ENCODE measurements at places on chromosomes 5 and 9. TPM values are rescaled to one million over a fixed set of nuclear protein-coding genes. Genes with fewer than 3 reads are reported as not detected.

DNA sequence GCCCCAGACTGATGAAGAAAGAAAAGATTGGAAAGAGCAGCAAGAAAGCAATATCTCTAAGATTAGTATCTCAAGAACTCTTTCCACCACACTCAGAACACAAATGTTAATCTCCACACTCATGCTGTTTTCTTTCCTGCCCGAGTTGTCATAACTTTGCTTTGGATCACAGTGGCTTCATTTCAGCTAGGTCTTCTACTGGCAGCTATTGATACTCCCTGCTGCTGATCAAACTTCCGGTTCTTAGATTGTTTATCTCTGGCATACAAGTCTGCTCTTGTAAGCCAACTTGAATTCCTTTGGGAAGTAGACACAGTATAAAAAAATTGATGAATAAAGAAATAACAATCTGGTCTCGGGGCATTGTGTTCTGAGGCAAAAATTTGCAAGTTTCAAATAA lies 77.7 kb upstream of the SPEF2 start:
- no peak for DNase-seq
- H3K27ac ChIP-seq, result no peak overlapping the region
- H3K4me1 ChIP-seq, result no peaks in the 10 kb centered on the region
- H3K27me3 ChIP-seq, result no peaks in the 10 kb centered on the region
- H3K4me3 ChIP-seq, result no peak overlapping the region

DNA sequence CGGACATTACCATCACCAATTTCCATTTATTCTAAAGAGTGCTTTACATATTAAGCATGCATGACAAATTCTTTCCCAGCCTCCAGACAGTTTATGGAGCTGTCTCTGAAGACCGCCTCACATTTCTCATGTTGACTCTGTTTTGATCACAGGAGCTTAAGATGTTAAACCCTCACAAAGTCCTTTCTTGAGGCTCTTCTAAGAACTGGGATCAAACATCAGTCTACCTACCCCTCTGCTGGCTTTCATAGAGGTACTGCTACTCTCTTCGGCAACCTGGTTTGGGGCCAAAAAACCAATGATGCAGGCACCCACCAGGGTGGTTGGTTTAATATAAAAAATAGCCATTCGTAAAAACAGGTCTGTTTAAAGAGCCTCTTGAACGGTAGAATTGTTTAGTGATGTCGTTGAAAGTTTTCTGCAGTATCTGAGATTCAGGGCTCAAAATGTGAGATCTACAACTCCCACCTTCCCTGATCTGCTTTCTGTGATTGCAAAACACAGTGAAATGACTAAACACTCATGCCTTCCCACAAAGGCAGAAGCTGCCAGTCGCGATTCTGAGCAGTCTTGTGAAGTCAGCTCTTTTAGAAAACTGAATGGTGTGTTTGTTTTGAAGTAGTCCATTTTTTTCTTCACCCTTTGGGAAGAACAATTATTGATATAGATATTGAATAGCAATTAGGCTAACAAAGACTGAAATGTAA lies 3.5 kb downstream of the RXFP3 start:
- no peak for DNase-seq
- H3K4me3 ChIP-seq, result no peak overlapping the region
- H3K27me3 ChIP-seq, result peaks cover 55% of the 10 kb centered on the region
- H3K4me1 ChIP-seq, result no peaks in the 10 kb centered on the region

Gene MRPS30
- total RNA-seq, result 141 TPM

Gene DTWD2
- 2.5 TPM for total RNA-seq

- no peaks in the 10 kb centered on the region for H3K27me3 ChIP-seq
- no peaks in the 10 kb centered on the region for H3K36me3 ChIP-seq
- H3K4me3 ChIP-seq, result no peak overlapping the region
- DNase-seq, result no peak
- no peaks in the 10 kb centered on the region for H3K4me1 ChIP-seq
- H3K27ac ChIP-seq, result no peak overlapping the region
These were observed 25.7 kb upstream of the SPDL1 start for GRCh38 chr5:169557838-169558237.
